ENCODE measurements at places on chromosomes 2 and 18.
A peak's percentile ranks its signal among the peaks of the same experiment; 100 is the strongest.

DNA sequence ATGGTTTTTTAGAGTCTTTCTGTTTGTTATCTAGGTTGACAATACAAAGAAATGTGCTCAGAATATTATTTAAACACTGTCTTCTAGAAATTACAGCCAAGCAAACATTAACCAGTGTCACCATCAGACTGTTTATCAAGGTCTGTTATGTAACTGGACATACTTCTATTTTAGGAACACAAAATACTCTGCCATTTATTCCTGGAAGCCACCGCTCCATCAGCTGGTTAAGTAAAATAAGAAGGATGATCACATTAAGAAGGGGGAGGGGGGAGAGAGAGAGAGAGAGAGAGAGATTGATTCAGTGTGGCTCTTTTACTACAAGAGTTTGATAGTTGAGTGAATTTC, 47.9 kb downstream of the MBP start:
- ATAC-seq: no peak

DNA sequence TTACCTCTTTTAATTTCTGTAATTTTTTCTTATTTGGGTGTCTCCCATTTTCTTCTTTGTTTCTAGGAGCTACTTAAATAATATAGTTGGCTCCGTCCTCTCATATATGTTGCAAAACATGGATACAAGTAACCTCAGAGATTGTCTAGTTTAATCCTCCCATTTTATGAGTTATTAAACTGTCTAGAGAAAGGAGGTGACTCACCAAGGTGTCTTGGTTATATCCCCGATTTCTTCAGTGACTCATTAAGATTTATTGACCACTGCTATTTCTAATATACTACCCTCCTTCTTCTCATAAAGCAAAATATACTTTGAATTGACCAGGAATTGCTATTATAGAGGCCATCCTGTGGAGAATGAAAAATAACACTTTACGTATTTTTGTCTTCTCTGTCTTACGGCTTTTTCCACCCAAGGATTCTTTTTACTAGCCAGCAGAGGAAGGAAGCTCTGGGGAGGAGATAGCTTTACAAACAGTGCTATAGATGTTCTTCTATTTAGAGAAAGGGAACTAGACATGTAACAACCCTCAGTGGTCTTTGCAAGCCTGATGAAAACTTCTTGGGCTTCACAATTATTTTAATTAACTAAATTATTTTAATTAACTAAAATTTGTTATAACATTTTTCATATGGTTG, 300.4 kb upstream of the TNP1 start:
- ATAC-seq: no peak

GRCh38 chr2:177885828-177886466, 186.6 kb downstream of the PDE11A start:
- ATAC-seq: no peak

DNA sequence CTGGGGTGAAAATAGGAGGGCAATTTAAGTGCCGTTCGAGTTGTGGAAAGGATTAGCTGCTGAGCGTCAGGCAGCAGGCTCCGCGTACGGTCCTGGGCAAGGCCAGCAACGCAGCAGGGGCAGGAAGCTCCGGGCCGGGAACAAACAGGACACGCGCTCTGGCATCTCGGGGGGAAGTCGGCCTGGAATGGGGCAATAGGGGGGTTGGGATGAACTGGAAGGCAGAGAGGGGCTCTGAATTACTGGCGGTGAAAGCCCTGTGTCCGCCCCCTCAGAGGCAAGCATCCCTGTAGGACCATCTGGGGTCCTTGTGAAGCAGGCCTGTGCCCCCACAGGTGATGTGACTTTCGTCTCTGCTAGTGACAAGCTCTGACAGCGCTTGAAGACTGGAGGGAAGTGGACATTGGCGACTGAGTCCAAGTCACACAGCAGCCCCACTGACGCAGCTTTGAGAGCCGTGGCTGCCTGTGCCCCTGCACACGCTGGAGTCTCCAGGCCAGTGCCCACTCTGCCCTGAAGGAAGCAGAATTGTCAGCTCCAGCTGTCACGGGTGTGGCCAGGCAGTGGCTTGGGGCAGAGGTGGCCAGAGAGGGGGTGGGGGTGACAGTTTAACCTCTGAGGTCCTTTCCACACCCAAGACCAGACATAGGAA, 22.3 kb downstream of the GPR35 start:
- no peak for ATAC-seq

DNA sequence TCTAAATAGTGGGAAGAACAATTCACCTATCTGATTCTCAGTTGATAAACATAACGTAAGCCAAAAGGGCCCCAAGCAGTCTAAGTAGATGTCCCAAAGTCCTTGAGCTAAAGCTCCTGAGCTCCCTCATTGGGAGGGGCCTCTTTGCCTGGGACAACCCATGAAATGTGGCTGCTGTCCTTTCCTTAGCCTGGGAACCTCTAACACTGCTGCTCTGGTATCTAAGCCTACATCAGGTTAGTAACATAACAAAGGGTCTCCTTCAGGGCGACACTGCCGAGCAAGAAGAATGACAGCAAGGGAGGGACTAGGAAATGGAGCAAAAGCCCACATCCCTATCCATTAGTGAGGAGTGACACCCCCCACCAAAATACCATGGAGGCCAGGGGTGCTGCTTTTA, 98.3 kb downstream of the MAPRE2 start:
- ATAC-seq: no peak

GRCh38 chr2:130286983-130287655, 55.6 kb upstream of the IMP4 start:
- no peak for ATAC-seq

- ATAC-seq: no peak
These were observed 165.2 kb downstream of the SLC8A1 start for GRCh38 chr2:40286721-40287120.

DNA sequence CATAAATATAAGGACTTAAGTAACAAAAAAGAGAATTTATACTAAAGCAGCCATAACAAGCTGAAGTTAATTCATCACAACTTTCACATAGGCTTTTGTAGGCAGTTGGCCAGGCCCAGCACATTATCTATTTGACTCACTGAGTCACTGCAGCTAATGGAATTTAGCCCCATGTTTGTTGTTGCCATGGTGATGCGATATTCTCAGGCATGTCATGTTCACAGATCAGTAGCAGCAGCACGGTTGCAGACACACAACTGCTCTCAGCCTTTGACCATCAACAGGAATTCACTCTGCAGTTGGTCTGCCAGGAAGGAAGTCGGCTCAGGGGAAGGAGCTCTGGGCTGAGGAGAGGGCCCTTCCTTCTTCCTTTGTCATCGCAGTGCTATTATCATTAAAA, 639.8 kb downstream of the TMEM182 start:
- no peak for ATAC-seq

DNA sequence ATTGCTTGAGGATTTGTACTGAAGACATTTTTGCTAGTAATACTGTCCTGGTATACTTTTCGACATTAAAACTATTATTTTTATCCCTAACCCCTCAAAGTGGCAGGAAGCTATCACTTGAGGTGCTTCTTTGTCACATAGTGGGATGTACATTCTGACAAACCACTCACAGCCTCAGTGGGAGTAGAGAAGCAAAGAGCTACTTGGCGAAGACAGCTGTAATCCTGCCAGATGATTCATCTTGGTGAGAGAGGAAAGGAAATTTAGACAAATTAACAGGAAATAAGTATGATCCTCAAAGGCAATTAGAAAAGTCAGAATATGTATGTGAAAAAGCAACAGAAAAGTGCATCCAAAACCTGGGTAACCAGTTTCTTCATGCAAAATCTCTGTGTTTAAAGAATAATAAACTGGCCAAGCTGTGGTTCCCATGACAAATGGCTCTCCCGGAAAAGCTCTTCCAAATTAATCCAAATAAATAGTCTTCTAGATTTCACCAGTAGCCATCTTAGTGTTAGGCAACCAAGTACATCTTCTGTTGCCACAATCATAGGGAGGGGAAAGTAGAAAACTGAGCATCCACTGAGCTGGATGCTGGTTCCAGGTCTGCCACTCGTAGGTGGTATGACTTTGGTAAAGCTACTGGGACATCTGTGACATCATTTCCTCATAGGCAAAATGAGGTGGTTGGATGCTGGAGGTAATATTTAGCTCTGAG, 308.0 kb upstream of the LYPD1 start:
- ATAC-seq: no peak

- ATAC-seq: no peak
These were observed 1138.1 kb upstream of the CHAC2 start for GRCh38 chr2:52629531-52629930.

DNA sequence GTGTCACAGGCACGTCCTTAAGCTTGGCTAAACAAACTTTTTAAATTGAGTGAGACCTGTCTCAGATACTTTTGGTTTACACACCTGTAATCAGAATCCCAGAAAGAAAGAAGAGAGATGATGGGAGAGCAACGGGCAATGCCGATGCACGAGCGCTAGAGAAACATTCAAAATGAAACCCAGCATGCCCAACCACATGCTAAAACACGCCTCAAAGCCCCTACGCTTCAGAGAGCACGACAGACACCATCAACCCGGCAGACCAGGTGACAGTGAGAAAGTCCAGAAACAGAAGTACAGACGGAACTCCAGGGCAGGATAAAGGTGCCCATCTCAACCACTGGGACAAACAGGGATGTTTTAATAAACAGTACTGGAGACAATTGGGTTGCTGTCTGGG, 85.5 kb downstream of the HDAC4 start:
- ATAC-seq: peak; percentile 46

DNA sequence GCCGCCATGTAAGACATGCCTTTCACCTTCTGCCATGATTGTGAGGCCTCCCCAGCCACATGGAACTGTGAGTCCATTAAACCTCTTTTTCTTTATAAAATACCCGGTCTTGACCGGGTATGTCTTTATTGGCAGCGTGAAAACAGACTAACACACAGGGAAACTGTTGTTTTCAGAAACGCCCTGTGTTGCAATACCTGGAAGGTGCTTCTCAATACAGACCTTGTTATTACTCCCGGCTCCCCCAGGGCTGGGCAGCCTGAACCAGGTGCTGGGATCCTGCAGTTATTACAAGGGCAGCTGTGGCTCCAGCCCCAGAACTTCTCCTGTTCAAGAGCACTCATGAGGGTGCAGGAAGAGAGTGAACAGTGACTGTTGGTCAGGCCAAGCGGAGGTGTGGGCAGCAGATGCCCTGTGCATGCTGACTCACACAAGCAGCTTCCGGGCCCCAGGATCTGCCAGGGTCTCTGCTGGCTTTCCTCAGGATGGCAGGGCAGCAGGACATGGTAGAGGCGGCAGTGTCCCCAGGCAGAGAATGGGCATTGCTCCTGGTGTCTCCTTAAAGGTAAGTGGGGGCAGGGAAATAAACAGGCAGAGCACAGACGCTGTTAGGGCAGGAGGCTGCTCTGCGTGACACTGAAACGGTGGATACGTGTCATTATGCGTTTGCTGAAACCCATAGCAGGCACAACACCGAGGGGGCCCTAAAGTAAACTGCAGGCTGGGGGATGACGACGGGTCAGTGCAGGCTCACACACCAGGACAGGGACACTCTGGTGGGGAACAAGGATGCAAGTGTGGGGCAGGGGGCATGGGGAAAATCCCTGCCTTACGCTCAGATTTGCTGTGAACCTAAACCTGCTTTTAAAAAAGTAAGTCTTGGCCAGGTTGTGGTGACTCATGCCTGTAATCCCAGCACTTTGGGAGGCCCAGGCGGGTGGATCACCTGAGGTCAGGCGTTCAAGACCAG, 89.1 kb downstream of the NDUFA10 start:
- ATAC-seq: no peak
